ENCODE measurements at places on chromosomes 6 and 20.
A peak's percentile ranks its signal among the peaks of the same experiment; 100 is the strongest.

- DNase-seq = peak; percentile 26
These were observed 117.2 kb downstream of the PDSS2 start for GRCh38 chr6:107342144-107342543.

GRCh38 chr6:55495277-55495676 is 83.7 kb downstream of the HMGCLL1 start:
- no peak for DNase-seq

GRCh38 chr20:13441388-13441787 is 197.3 kb downstream of the TASP1 start:
- DNase-seq = no peak

DNA sequence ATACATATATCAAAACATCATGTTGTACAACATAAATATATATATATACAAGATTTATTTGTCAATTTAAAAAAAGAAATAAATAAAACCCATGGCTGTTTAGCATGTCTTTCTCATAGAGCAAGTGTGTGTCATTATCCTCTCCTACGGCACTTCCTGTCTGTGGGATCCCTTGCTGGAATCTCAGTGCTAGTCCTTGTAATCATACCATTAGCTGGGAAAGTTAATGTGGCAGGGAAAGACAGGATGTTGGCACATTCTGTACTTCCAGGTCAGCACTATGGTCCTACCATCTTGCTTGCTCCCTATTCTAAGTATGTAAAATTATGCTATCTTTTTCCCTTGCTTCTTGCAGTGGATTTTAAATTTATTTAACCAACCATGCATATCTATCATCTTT is 9.5 kb upstream of the SLC17A3 start:
- no peak for DNase-seq

GRCh38 chr6:138403324-138403800 is 661 bp upstream of the HEBP2 start:
- DNase-seq = peak; percentile 65

- DNase-seq = no peak
These were observed 30.4 kb downstream of the TRMT6 start for GRCh38 chr20:5919626-5920544.

- no peak for DNase-seq
These were observed 5.1 kb upstream of the EPB41L1 start for GRCh38 chr20:36149469-36149868.

DNA sequence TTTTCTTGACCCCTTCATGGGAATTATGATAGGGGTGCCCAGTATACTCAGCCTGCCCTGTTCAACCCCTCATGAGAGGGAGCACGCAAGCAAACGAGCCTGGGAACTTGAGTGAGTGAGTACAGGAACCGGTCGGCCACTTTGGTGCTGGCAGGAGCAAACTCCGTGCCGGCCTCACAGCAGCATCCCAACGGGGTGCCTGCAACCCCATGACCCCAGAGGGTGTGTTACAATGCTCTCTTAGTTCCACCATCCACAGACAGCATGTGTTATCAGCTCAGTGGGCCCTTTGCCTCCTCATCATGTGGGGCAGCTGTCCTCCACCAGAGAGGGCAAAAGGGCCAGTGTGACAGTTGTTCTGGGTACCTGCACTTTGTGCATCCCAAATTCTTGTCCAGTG is 289.8 kb downstream of the FRK start:
- no peak for DNase-seq

- no peak for DNase-seq
These were observed 1.5 kb downstream of the PYGB start for GRCh38 chr20:25249198-25249931.

GRCh38 chr6:35079311-35080000 is 61.7 kb downstream of the TCP11 start:
- no peak for DNase-seq

GRCh38 chr6:37688078-37688850 is 9.4 kb downstream of the MDGA1 start:
- no peak for DNase-seq

GRCh38 chr20:50284811-50285375 is 94.3 kb downstream of the CEBPB start:
- no peak for DNase-seq

- no peak for DNase-seq
These were observed 7.7 kb upstream of the CDK5RAP1 start for GRCh38 chr20:33408716-33409654.

DNA sequence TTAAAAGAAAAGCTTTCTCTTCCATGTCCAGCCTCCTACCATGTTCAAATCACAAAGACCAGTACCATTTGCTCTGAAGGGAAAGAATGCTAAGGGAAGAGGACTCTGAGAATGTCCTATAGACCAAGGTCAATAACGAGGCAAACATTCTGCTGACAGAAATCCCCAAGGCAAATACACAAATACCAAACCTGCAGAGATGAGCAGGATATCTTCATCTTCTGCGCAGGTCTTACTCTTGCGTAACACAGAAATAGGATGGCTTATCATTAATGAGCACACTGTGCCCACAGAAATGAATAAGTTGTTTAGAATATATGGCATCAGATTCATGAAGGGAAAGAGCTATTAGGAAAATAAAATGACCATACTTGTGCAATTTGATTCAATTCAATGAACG is 137.3 kb downstream of the BTBD9 start:
- DNase-seq = no peak

DNA sequence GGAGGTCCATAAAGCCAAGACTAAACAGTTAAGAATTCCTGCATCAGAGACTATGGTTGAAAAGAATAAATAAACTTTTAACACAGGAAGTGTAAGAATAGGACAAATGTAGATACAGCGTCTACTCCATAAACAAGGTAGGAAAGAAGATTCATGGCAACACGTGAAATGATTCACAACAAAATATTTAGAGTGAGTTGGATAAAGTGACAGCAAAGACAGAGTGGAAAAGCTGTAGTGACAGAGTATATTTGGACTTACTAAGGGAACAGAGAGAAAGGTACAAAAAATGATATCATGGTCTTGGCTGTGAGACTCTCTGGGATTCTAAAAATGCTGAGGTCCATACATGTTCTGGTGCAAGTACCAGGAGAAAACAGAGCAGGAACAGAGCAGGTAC is 21.9 kb upstream of the KIAA0408 start:
- DNase-seq = no peak
